Panc1 (cell line): ENCODE measurements at places on chromosomes 12 and 14. TPM values are rescaled to one million over a fixed set of nuclear protein-coding genes. Genes with fewer than 3 reads are reported as not detected.

The SLC11A2 gene
- 59.9 TPM for total RNA-seq

DNA sequence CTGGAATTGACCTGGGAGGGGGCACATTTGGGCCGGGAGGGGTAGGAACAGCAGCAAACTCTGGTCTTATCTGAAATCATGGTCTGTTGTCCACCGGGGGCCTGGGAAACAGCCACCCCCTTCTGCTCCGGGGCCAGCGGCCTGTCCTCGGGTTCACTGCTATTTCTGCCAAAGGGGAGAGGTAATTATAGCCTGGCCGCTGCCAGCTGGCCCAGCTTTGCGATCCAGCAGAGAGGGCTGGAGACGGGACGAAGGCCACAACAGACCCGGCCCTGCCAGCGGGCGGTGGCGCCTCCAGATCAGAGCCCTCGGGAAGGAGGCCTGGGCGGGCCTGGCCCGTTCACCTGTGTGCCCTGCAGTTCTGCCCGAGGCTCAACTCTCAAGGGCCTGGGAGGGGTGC is at the start of gene C14orf180:
TSS of gene C14orf180 (plus strand) at position 258 of the 400 bp plus-strand sequence. CDS start 6,667 bp downstream, outside the sequence.
- DNase-seq: no peak

DNA sequence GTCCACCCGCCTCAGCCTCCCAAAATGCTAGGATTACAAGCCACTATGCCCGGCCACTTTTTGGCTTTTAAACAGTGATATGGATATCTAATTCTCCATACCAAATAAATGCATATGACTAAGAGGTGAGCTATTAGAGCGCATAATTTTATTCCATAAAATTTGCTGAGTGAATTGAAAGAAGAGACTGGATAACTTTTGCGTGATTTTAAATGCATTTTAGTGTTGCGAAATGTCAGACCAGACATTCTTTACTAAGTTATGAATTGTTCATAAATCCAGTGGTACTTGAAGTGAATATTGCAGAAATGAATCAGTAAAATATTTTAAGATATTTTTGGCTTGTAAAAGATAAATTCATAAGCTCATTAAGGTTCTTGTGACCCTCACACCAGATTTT is 50.9 kb upstream of the DIP2B start:
- DNase-seq: no peak

The HRK gene
- total RNA-seq: 0.44 TPM

DNA sequence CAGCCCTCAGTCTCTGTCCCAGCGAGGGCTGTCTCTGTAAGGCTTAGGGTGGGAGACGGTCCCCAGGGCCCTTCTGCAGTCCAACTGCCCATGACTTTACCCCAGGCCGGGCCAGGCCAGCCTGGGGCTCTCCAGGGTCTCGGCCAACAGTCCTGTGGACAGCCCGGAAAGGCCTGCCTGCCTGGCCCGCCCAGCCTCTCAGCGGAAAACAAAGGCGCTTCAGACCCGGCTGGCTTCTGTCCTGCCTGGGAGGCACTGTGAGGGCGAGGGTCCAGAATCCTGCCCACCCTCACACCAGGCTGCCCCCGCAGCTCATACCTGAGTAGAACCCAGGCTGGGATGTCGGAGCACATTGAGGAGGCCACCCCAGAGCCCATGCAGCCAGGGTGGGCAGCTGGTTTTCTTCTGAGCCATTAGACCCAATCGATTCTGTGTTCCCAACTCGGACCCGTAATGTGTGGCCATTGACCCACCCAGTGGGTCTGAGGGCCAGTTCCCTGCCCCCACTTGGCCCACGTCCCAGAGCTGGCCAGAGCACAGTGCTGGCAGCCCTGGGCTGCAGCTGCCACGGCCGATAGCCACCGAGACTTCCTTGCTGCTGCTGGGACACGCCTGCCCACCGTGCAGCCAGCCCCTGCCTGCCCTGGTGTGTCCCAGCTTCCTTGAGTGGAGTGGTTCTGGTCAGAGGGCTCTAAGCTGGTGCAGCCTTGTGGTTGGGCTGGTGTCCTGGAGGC is 1.6 kb downstream of the CRIP2 start:
- no peak for DNase-seq

DNA sequence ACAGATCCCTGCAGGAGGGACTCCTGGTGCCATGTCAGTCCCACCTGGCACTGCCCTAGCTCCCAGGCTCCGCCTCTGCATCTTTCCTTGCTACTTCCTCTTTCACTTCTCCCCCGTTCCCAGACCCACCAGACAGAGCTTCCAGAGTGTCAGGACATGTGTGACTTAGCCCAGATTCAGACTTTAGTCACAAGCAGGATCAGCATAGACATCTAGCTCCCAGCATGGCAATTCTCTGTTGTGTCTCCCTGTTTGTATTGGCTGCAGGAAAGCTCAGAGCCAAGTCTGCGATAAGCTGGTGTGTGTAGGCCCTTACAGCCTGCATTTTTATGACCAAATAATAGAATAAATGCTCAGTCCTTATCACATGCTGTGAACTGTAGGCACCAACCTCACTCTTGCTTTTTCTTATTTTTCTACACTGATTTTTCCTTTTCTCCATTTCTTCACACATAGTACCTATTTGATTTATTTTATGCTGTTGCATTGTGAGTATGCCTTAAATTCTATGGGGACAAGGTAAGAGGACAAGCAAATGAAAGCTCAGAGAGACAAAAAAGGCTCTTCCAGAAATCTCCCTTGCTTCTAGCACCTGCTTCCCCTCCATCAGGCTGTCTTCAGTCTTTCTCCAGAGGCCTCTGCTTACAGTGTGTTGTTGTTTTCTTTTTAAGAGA is 5.9 kb downstream of the DHRS2 start:
- DNase-seq: no peak

GRCh38 chr14:99241325-99242010 is 30.5 kb downstream of the BCL11B start:
- DNase-seq: no peak

DNA sequence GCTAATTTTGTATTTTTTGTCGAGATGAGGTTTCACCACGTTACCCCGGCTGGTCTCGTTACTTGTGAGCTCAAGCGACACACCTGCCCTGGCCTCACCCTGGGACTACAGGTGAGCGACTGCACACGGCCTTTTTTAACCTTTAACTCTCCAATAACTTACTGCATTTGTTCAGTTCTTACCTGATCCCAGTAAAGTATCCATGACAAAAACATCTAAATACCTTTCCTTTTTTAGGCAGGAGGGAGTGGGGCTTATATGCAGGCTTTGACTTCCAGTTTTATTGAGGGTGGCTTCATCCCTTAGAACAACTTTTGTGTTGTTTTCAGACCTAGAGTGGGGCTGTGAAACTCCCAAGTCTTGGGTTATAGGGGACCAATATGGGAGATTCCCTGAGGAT is 68.3 kb downstream of the DENND5B start:
- DNase-seq: no peak

- no peak for DNase-seq
Observed at GRCh38 chr12:109092497-109093021, 713 bp downstream of the ALKBH2 start.

DNA sequence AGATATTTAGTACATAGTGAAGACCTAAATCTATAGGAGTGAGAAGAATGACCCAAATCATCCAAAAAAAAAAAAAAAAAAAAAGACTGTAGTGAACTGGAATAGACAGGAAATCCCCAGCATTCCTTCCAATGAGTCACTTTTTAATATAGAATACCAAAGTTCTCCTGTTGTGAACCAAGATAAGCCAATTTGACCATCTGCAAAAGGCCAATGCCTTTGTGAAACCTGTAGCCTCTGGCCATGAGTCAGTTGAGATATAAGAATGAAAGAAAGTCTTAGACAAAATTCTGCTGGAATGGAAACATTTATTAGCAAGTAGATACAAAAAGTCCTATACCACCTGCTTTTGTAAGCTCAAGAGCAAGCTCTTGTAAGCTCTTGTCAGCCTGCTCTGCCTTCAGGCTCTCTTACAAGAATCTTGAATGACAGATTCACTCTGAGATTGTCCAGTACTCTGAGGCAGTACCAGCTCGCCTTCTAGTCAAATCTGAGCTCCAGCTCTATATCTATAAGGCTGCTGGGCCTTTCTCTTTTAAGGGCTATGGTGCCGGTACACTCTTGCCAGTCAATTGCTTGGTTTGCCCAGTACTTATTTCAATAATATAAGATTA is 243.0 kb upstream of the TMTC1 start:
- DNase-seq: no peak

- no peak for DNase-seq
Observed at GRCh38 chr12:120276734-120277133, 11.2 kb upstream of the PXN start.

GRCh38 chr14:90379106-90379505 is 17.7 kb upstream of the CALM1 start:
- no peak for DNase-seq

DNA sequence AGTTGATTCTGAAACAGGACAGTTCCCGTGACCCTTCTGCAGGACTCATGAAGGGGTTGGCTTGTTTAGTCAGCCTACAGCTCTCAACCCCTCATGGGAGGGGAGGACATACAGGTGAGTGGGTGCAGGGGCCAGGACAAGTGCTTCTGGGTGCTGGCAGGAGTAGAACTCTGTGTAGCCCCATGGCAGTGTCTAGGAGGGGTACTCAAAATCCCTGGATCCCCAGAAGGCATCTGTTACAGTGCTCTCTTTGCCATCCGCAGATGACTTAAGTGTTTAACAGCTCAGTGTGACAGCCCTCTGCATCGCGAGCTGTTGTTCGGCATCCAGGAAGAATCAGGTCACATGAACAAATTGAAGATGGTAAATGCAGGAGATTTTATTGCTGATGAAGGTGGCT is 91.0 kb downstream of the PIK3C2G start:
- DNase-seq: no peak

- no peak for DNase-seq
Observed at GRCh38 chr14:56378475-56378877, 201.1 kb upstream of the TMEM260 start.

- no peak for DNase-seq
Observed at GRCh38 chr14:56708704-56709103, 101.6 kb downstream of the OTX2 start.

The CLEC2A gene
- total RNA-seq: not detected
